ENCODE measurements at places on chromosomes 2 and 18. TPM values are rescaled to one million over a fixed set of nuclear protein-coding genes. Genes with fewer than 3 reads are reported as not detected.

Gene UPP2
- total RNA-seq: not detected

Gene LAMA3
- 51.0 TPM for total RNA-seq

Gene GCC2
- total RNA-seq: 14.3 TPM

Gene CENPA
- total RNA-seq: 46.7 TPM

Gene REG3A
- total RNA-seq: not detected

Gene ALLC
- not detected for total RNA-seq

Gene SCN1A
- total RNA-seq: not detected

Gene CLHC1
- total RNA-seq: 3.0 TPM

Gene HOXD11
- 6.7 TPM for total RNA-seq

Gene CCDC148
- 0.31 TPM for total RNA-seq

Gene CD8B2
- total RNA-seq: not detected

Gene FAM210A
- total RNA-seq: 21.9 TPM

Gene UCN
- total RNA-seq: 2.0 TPM

Gene TFCP2L1
- 10.0 TPM for total RNA-seq

Gene CCL20
- 5.9 TPM for total RNA-seq

Gene GKN1
- 0.45 TPM for total RNA-seq

Gene POU3F3
- 0.06 TPM for total RNA-seq

Gene LOXHD1
- total RNA-seq: not detected

Gene OR6B2
- not detected for total RNA-seq
